ENCODE measurements at places on chromosomes 5 and 9.
A peak's percentile ranks its signal among the peaks of the same experiment; 100 is the strongest.

- DNase-seq = no peak
These were observed 45.2 kb upstream of the CKMT2 start for GRCh38 chr5:81187885-81188284.

- DNase-seq = no peak
These were observed 185.5 kb downstream of the HSD17B3 start for GRCh38 chr9:96116275-96117064.

GRCh38 chr9:113431191-113431590 lies 20.6 kb downstream of the C9orf43 start:
- no peak for DNase-seq

DNA sequence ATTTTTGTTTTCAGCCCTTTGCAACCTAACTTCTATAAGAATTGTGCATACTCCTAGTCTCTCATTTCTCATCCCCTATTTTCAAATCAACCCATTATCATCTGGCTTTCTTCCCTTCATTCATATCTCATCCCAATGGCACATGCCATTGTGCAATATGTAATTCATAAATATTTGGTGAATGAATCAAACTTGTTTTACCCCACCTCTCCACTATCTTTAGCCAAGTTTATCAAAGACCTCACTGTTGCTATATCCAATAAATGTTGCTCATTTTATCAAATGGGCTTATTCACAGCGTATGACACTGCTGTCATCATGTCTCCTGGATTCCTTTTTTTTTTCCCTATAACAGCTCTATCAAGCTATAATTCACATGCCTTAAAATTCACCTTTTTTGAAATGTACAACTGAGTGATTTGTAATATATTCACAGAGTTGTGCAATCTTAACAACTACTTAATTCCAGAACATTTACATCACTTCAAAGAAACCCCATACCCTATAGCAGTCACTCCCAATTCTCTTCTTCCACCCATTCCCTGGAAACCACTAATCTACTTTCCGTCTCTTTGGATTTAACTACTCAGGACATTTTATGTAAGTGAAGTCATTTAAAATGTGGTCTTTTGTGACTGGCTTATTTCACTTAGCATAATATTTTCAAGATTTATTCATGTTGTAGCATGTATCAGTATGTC lies 214.4 kb upstream of the PAPPA start:
- no peak for DNase-seq

GRCh38 chr9:23541976-23542375 lies 284.1 kb downstream of the ELAVL2 start:
- no peak for DNase-seq

GRCh38 chr9:16157651-16158050 lies 604.8 kb downstream of the CCDC171 start:
- no peak for DNase-seq

DNA sequence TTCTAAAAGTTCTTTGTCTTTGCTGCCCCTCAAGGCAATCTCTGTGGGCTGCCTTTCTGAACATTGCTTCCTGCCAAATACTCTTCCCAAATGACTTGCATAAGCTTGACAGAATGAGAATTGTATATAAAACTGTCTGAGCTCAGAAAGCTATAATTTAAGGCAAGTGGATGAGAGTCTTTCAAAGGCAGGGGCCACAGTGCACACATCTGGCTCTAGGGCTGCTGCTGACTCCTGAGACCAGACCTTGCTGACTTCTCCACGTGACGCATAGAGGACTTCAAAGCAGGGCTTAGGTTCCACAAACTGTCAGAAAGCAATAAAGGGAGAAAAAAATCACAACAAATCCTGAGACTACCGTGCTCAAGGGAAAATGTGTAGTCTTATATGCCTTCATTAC lies 79.4 kb upstream of the DIRAS2 start:
- no peak for DNase-seq

GRCh38 chr5:6088706-6089105 lies 289.6 kb downstream of the MED10 start:
- no peak for DNase-seq

DNA sequence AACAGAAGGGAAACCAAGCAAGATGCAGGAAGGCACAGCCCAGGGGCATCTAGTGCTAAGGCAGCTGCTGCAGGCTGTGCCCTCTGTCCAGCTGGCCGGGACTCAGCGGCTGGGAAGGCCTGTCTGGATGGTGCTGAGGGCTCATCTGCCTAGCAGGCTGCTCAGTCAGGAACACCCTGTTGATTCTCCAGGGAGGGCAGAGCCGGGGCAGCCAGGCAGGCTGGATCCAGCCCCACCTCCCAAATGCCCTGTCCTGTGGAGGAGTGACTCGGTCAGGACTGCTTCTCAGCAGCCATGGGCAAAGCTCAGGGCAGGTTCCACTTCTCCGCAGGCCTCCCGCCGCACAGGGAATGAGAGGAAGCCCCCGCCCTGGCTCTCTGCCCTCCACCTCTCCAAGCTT lies 7.8 kb upstream of the LCN9 start:
- DNase-seq = no peak

GRCh38 chr9:129773262-129774048 lies 20.6 kb upstream of the PTGES start:
- no peak for DNase-seq

GRCh38 chr9:35293376-35293964 lies 131.7 kb downstream of the UNC13B start:
- DNase-seq = no peak

DNA sequence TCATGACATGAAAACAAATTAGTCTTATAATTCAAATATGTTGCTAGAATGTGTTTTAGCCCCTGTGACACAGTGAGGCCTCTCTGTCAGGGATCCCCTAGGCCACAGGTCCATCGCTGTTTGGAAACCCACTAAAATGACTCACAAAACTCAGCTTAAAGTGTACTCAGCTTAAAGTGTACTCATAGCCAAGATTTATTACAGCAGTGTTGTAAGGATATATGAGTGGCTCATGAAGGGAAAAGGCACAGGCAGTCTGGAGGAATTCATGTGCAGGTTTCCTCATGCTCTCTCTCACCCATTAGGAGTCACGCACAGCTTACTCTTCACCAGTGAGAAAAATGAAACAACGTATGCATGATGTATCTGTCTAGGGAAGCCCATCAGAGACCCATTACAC lies 24.4 kb upstream of the TGFBI start:
- no peak for DNase-seq

DNA sequence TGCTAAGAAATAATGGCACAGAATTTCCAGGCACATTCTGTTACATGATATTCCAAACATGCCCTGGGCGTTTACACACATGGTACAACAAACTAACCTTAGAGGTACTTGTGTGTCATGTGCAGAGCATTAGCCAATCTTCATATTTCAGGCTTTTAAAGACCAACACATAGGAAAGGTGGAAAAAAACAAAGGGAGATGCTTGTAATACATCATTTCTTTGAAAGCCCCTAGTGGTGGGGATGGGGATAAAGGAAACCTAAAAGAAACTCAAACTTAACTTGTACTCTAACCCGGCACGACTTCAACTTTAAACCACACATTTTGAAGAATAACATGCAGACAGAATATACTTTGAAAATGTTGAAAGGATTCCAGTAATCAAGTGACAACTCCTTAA lies 133.6 kb downstream of the PTPRD start:
- no peak for DNase-seq

DNA sequence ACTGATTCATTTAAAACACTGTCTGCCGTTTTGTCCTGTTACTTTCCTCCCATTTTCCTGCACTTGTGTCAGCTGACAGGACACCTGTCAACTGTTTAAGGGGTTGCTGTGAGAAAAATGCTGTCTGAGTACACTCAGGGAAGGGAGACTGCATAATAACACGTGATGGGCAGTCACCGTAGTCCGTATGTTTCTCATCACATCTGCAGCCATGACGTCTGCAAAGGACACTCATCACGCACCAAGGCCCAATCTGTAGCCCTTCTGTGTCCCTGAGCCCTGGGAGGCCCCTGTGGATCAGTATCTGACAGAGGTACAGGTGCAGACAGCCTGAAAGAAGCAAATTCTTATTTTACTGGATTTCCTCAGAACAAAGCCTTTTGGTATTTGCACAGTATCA lies 396.3 kb downstream of the YTHDC2 start:
- no peak for DNase-seq

DNA sequence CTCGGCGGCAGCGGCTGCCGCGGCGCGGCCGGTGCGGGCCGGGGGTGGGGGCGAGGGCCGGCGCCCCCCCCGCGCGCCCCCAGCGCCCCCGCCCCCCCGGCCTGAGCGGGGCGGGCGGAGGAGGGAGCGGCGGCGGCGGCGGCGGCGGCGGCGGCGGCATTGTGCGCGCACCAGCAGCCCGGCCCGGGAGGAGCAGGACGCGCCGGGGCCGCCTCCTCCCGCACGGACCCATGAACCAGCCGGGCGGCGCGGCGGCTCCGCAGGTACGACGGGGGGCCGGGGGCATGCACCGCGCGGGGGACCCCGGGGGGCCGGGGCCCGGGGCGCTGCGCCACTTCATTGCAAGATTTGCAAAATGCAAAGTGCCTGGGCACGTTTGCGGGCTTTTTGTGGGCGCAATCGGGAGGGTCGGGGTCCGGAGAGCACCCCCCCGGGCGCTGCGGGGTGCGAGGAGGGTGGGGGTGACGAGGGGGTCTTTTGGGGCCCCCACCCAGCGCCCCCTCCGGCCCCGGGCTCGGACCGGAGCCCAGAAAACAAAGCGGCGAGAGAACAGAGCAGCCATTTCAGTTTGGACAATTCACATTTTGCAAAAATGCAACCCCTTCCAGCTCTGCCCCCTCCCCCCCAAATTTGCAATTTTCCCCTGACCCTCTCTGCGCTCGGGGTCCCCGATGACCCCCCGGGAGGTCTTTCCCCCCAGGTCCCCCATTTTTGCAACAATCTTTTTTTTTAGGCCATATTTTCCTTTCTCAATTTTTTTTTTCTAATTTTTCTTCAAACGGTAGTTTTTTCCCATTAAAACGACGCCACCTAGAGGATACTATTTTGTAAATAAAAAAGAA lies at the start of gene ZNF618:
TSS of gene ZNF618 (plus strand) at position 159 of the 842 bp plus-strand sequence. CDS start at position 231, 72 bp downstream.
- DNase-seq = peak; percentile 72

- peak; percentile 62 for DNase-seq
These were observed 31.7 kb downstream of the GSN start for GRCh38 chr9:121299467-121300282.

GRCh38 chr9:8417341-8417740 lies 617.8 kb upstream of the DMAC1 start:
- DNase-seq = no peak

- DNase-seq = no peak
These were observed 14.4 kb downstream of the EXOC3 start for GRCh38 chr5:457195-457961.

DNA sequence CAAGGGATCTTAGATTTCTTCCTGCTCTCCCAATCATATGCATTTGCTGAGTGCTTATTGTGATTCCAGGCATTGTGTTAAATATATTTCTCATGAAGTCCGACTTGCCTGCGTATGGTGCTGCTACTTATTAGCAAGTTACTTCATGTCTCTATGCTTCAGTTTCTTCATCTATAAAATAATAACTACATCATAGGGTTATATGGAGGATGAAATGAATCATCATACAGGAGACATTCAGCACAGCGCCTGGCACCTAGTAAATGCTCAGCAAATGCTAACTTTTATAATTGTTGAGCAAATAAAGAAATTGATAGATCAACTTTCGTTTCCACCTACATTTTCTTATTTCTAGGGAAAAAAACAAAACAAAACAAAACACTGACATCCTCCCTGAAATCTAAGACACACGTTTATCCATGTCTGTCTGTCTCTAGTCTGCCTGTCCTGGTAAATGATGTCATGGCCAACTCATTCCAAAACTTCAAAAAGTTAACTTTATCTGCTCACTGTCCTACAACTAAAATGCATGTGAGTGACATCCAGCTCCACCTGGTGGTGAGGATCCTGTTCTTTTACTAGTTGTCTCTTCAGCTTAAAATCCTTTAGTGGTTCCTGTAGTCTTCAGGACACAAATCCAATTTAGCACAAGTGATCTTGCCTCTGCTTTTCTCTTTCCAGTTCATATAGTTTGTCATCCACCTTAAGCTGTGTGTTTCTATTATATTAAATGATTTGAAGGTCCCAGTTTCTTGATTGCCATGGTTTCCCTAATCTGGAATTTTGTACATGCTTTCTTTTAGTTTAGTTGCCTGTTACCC lies 27.7 kb downstream of the PPP3R2 start:
- no peak for DNase-seq

DNA sequence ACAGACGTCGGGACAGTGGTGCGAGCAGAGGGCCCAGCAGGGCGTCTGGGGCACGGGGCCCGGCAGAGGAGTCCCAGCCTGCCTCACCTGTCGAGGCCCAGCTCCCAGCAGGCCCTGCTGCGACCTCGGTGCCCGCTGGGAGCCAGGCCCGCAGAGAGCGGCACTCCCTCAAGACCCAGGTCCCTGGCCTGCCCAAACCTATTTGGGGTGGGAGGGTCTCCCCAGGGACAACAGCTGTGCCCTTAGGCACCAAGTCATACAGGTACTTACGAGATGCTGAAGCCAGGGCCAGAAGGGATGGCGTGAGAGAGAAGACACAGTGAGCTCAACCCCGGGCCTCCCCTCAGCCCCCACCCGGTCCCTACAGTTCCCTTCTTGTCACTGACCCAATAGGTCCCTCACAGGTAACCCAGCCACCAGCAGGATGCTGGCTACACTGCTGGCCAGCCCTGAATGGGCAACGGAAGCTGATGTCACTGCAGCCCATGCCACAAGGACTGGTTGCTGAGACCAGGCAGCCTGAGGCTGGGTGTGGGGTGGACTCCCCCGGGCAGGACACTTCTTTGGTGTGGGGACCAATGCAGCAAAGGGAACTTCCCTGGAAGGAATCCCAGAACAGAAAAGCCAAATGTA lies 3.7 kb downstream of the NSMF start:
- DNase-seq = no peak

DNA sequence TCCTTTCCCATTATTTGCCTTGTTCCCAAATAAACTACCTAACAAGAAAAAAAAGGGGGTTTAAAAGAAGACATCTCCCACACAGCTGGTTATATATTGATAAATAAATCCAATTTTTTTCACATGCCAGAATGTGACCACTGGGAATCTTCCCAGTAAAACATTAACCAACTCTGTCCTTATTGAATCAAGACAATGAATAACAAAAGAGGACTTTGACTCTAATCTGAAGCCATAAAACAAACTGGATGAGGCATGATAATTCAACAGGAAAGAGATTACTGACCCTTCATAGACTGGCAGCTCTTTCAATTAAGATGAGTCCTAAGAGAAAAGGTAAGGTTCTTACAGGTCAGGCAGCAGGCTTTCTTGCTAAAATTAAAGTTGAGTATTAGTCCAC lies 165.8 kb upstream of the CDH6 start:
- DNase-seq = no peak

GRCh38 chr9:34876096-34876495 lies 82.0 kb upstream of the PHF24 start:
- no peak for DNase-seq

DNA sequence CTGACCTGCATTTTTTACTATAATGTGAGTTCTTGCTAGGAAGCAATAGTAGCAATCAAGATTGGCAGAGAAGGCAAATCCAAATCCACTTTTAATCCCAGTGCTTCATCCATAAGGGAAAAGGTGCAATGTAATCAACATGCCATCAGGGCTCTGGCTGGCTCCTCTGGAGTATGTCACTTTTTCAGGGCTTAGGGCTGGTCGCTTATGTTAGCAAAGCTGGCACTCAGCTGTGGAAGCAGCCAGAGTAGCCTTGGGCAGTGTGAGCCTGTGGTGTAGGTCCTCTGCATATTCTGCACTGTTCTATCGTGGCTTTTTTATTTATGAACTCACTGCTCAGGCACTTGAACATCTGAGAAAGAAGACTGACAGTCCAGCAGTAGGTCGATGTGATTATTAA lies 16.1 kb downstream of the ACTBL2 start:
- DNase-seq = no peak

GRCh38 chr9:122695696-122696095 lies 20.8 kb downstream of the OR1L3 start:
- no peak for DNase-seq

Measured in NCI-H2171 treated with DMSO at 0.1 percent for 48 hours (cell line).